ENCODE measurements at places on chromosomes 6 and 20.

GRCh38 chr6:21750575-21750974, 157.0 kb downstream of the SOX4 start:
- DNase-seq, result no peak

- DNase-seq, result no peak
Measured at GRCh38 chr6:169213814-169214520, 39.7 kb downstream of the THBS2 start.

DNA sequence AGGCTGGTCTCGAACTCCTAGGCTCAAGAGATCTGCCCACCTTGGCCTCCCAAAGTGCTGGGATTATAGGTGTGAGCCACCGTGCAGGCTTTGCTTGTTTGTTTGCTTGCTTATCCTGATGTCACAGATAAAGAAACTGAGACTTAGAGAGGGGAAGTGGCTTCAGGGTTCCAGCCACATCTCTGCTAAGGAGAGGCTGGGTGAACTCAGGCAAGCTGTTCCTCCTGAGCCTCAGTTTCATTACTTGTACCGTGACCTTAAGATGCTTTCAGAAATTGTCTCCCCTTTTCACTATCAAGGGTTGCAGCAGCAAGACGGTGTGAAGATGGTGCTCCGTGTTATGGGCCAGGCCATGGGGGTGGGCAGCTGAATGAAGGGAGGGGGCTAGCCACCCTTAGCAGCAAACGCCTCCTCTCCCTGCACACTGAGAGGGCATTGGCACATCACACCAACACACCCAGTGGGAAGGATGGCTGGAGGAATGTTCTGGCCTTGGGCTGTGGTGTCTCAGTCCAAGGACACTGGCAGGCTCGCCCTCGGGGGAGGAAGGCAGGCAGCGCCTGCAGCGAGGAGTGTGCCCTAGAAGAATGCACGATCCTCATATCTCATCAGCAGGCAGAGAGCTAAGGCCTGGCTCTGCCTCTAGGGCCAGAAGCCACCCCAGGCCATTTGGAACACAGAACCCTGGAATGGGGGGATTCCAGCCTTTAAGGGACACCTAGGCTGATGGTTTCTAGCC, 48.2 kb upstream of the TLDC2 start:
- DNase-seq, result no peak

DNA sequence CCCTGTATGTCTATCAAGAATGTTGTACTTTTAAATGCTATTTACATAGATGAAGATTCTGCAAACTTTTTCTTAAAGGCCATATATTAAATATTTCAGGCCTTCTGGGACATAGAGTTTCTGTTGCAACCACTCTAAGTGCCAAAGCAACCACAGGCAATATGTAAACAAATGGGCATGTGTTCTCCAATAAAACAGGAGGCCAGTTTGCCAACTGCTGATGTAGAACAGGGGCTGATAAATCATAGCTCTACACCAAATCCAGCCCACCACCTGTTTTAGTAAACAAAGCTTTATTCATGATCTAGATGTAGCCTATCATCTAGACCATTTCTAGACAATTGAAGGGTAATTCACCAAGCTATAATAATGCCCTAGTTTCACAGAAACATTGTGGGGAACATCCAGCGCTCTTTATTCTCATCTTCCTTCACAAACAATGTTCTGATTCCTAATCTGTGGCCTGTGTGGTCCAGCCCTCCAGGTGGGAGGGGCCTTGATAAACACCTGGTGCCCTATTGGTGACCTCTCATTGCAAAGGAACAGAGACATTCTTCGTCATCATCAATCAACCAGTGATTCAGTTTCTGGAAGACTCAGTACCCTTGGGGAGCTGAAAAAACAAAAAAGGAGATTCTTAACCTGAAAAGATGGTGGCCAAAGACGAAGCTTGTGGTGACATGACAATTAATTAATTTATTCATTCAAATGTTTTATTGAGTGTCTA, 80.2 kb downstream of the PREP start:
- no peak for DNase-seq

DNA sequence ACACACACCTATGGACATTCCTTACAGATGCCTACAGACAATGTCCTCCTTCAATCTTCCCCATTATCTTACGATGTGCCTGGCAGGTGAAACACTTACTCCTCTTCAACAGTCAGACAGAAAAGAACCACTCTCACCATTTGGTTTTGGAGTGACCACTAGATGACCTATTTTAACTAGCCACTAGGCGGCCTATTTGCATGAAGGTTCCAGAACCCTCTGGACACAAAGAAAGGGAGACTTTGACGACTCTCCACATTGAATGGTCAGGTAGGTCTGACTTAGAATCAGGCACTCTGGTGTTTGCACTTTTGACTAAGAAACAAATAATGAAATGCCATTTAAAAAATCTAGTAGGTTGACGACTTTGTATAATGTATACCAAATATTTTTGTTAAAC, 42.0 kb downstream of the PNLDC1 start:
- DNase-seq, result no peak

GRCh38 chr20:38209054-38209675, 44.1 kb upstream of the TGM2 start:
- DNase-seq, result no peak

DNA sequence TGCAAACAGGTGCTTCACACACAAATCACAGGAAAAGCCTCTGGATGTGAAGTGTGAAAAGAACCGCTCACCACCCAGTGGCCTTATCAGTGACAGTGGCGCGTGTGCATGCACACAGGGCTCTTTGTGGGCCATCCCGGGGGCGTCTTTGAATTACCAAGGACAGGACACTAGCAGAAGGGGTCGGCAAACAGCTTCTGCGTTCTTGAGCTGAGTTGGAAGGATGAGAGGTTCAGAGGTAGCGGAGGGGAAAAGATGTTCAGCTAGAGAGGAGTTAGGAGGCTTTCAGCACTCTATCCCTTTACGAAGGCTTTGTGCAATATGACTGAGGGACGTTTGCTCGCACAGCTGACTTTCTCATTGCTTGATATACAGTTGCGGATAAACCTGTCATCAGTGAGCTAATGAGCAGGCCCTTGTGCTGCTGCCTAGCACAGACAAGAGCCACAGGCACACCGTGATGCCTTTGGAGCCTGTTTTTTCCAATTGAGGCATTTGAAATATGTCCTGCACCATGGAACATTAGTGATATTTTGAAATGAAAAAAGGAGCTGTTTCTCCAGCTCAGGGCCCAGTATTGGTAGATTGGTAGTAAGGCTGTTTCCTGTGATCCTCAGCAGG, 83.1 kb downstream of the IYD start:
- DNase-seq, result no peak

- no peak for DNase-seq
Measured at GRCh38 chr20:62906209-62906608, 20.1 kb downstream of the DIDO1 start.

GRCh38 chr6:140051521-140052512, 677.4 kb upstream of the CITED2 start:
- no peak for DNase-seq

- no peak for DNase-seq
Measured at GRCh38 chr6:3769610-3770009, 18.1 kb upstream of the PXDC1 start.

- DNase-seq, result no peak
Measured at GRCh38 chr6:9481292-9482029, 933.4 kb downstream of the TFAP2A start.

GRCh38 chr20:13423472-13424173, 202.5 kb downstream of the ISM1 start:
- DNase-seq, result no peak

GRCh38 chr20:1118004-1118335, 432 bp upstream of the PSMF1 start:
- no peak for DNase-seq

DNA sequence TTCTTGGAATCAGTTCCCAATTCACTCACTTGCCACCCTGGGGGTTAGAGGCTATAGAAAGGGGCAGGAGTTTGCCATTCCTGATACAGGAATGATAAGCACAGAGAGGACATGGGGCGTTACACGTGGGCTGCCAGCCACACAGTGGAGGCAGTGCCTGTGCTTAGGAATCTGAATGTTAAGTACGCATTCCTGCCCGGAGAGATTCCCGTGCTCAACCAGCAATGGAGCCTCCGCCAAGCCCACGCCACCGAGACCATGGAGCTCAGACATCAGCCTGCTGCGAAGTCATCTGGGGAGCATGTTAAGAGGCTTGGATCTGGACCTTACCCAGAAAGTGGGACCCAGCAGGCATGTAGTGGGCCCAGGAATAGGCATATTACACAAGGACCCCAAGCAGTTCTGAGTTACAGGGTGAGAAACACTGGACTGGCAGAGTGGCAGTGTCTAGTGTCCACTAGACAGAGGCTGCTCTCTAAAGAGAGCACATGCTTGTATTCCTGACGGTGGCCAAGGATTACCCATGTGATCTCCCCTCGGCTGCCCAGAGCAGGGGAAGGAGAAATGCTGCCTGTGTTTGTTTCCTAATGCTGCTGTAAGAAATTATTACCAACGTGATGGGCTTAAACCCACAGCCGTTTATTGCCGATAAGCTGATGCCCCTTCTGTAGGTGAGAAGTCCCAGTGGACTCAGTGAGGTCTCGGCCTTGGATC, 138.2 kb downstream of the BMP7 start:
- DNase-seq, result no peak

DNA sequence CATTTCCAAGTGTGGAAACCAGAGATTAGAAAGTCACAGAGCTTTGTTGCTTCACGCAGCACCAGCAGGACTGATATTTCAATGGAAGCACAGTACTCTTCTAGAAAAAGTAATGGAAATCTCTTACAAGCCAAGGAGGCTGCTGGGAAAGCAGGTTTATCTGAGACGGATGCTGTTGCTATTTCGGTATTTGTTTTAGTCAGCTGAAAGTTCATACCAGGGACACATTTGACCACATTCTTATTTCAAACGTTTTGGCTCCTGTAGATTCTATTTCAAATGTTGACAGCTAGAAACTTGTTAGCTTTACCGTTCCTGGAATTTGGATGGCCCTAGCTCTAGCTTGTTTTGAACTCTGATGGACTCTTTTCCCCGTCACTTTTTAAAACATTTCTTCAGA, 3.7 kb upstream of the TMEM242 start:
- no peak for DNase-seq

DNA sequence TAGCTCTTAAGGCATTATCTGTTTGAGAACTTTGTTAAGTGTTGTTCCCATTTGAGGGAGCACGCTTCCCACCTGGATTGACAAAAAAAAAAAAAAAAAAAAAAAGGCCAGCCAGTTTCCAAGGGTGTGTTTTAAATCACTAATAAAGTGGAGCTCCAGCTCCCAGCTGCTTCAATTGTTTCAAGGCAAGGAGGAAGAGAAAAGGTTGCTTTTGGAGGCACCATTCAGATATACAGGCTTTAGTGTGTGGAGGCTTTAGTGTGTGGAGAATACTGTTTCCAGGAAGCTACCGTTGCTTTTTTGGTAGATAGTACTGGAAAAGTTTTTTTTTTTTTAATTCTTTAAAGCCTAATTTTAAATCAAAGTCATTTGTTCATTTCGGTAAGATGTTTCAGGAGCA, 17.3 kb downstream of the BMP2 start:
- no peak for DNase-seq

DNA sequence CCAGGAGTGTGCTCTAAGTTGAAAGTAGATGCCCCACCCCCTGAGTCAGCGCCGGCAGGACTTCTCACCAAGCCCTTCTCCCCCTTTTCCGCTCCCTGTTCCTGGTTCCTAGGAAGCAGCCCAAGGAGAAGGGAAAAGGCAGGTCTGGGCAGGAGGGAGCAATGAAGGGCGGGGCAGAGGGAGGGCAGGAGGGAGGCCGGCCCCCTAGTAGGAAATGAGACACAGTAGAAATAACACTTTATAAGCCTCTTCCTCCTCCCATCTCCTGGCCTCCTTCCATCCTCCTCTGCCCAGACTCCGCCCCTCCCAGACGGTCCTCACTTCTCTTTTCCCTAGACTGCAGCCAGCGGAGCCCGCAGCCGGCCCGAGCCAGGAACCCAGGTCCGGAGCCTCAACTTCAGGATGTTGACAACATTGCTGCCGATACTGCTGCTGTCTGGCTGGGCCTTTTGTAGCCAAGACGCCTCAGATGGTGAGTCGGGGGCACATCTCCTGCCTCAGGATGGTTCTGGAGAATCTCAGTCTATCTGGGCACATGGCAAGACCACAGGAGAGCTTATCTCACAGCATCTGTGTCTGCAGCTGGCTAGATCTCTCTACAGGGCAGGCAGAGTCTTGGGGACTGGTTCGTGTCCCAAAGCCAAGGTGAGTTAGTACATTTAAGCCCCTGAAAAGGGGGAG, at the start of gene PROCR:
Gene PROCR, plus strand, starts transcription at position 320 of the 681 bp plus-strand sequence. Its CDS starts 83 bp downstream, at position 403.
- peak; percentile 93 for DNase-seq

DNA sequence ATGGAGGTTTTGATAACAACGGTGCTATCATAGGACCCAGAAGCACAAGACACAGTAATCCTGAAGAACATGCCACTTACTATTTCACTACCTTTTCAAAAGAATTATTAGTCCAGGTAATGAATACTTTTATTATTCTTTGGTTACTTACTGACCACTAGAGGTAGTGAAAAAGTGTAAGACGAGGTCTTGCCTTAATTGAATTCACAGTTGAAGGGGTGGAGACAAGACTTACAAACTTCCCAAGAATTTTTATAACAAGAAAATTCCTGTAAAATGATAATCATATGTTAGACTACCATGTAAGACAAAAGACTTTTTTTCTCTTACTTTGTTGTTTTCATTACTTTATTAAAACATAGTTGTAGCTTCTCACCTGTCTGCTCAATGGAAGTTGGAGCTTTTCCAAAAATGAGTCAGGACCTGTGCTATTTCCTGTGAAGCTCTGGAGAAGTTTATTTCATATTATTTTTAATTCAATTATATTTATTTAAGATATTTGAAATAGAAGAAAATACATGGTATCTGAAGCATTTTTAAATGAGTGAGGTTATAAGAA, 52.4 kb downstream of the DOP1A start:
- DNase-seq, result no peak

GRCh38 chr6:163170294-163170883, 244.1 kb upstream of the QKI start:
- no peak for DNase-seq

DNA sequence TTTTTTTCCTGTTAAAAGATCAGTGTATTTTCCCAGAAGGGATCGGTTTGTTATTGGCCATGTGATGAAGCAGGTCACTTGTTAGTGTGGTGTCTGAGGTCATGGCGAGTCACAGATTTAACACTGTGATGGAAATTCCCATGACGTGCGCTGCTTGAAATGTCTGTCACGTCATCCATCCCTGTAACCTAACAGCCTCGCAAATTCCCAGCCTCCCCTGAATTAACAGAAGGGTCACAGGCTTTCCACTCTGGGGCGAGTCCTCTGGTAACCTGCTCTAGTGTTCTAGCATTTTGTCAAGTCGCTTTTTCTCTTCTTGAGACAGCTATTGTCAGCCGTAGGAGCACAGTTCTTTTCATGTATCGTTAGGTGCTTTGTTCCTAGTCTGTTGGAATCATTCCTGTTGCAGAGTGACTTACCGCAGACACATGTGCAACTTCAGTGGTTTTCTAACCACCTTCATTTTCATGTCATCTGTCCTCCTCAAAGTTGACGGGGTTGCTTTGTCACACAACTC, 137.2 kb downstream of the MAP3K4 start:
- DNase-seq, result no peak

DNA sequence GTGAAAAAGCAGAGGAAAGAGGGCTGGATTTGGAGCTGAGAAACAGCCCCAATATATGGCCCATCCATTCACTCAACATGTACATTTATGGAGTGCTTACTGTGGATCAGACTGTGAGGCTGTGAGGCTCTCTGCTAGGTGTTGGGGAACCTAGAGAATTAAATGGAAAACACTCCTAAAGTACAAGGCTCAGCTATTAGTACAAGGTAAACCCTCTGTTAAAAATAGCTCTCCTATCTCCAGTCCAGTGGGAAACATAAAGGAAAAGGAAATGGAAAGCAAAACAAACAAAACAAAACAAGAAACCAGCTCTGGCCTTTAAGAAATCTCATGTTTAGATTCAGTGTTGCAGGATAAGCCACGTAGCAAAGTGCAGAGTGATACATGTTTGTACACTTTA, 35.0 kb downstream of the LY86 start:
- no peak for DNase-seq

Data from skin of body (tissue), 3 donors.